ENCODE measurements at places on chromosomes 1 and 21.

- no peak for DNase-seq
These were observed 33.5 kb downstream of the CTBS start for GRCh38 chr1:84540759-84541158.

- DNase-seq, result no peak
These were observed 69.4 kb upstream of the USP25 start for GRCh38 chr21:15660423-15660804.

DNA sequence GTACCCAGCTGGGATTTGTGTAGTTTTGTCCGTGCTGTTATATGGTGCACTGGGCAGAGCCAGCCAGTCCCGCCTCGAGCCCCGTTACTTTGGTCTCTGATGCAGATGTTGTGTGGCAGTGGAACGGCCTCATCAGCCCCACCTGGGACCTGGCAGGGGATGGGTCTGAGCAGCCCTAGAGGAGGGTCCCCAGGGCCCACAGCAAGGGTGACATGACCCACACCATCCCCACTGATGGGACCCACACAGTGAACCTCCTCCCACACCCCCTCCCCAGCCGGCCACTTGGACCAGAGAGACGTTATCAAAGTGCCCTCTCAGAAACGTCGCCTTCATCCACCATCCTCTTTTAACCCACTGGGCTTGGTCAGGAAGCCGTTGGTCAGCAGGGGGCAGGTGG, 42.0 kb upstream of the PCBP3 start:
- no peak for DNase-seq

GRCh38 chr1:61120998-61121397, 38.6 kb downstream of the NFIA start:
- no peak for DNase-seq

GRCh38 chr1:210367566-210367965, 38.9 kb downstream of the HHAT start:
- DNase-seq, result no peak

GRCh38 chr1:233443040-233443760, 115.7 kb downstream of the MAP3K21 start:
- DNase-seq, result no peak

DNA sequence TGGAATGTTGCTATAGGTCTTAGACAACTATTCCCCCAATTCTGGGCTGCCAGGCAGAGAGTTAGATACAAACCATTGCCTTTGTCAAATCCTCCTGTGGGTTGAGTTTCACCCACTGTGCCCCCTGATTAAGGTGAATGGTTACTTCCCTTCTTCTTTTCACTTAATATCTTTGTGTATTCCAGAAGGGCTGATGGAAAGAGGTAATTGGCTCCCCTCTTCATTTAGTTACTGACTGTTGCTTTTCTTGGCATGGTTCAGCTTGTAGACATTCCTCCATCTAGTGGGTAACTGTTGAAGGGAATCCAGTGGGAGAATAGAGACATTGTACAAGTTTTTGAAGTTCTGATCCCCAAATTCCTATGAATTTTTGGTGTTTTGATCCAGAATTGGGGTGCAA, 43.8 kb upstream of the MACF1 start:
- DNase-seq, result no peak

GRCh38 chr1:158043232-158043631, 49.8 kb downstream of the KIRREL1 start:
- DNase-seq, result peak; percentile 70

- no peak for DNase-seq
These were observed 1238.4 kb upstream of the NCAM2 start for GRCh38 chr21:19759836-19760235.

DNA sequence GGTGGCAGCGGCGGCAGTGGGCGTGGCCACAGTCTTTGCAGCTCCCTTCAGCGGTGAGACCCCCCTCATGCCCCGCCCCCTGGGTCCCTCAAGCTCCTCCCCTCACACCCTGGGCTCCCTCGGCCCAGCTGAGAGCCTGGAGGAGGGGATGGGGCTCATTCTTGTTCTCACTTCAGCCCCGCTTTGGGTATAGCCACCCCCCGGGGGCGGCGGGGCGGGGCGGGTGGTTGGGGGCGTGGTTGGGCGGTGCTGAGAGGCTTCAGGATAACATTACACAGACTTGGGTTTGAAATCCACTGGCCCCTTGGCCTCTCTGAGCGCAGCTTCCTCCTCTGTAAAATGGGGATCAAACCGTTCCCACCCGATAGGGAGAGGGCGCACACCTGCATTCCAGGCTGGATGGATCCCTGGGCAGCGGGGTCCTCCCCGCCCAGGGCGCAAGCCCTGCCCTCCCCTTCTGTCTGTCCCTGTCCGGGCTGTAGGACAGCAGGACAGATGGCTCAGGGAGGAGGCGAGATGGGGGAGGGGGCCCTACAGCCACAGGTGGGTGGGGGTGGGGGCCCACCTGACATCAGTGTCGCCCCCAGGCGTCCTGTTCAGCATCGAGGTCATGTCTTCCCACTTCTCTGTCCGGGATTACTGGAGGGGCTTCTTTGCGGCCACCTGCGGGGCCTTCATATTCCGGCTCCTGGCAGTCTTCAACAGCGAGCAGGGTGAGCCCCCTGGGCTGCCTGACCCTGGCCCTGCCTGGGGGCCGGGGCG, 5.1 kb downstream of the CLCNKA start:
- DNase-seq, result peak; percentile 92

DNA sequence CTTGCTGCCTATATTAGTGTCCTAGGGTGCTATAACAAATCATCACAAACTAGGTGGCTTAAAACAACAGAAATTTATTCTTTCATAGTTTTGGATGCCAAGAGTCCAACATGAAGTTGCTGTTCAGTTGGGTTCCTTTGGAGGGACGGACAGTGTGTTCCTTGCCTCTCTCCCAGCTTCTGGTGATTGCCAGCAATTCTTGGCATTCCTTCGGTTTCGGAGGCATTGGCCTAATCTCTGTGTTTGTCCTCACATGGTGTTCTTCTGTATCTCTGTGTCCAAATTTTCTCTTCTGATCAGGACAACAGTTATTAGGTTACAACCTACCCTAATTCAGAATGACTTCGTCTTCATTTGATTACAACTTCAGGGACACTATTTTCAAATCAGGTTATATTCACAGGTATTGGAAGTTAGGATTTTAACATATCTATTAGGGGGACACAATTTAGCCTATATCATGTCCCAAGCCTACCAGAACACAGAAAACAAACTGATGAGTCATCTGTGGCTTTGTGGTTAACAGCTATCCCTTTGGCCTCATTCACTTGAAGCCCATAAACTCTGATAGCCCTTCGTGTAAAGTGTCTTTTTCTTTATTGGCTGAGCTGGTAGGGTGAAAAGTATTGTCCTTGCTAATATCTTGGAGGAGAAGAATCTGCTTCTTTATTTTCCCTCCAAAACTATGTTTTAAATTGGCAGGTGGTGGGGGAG, 83.2 kb upstream of the PAPPA2 start:
- DNase-seq, result no peak

- DNase-seq, result no peak
These were observed 40.7 kb downstream of the NME7 start for GRCh38 chr1:169326956-169327268.

DNA sequence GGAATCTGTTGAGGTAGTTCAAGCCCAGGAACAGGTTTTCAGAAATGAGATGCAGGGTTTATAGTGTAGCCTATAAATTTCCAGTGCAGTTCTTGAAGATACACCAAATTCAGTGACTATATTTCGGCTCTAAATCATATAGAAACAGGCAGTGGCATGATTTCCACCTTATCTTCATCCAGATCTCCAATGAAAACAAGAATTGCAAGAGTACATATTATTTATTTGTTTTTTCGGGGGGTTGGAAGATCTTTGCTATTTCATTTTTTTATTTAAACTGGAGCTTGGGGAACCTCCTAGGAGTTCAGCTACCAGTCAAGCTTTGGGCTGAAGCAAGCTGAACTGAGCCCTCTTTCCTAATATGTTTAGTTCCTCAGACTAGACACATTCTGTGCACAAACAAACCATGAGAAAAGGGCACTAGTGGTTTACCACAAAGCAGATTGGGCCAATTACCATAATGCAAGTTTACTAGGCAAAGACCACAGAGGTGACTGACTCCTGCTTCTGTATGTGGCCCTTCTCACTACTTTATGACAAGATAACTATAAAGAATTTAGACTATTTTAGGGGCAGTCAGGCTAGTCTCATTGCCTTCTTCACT, 68.5 kb downstream of the RGS2 start:
- no peak for DNase-seq

DNA sequence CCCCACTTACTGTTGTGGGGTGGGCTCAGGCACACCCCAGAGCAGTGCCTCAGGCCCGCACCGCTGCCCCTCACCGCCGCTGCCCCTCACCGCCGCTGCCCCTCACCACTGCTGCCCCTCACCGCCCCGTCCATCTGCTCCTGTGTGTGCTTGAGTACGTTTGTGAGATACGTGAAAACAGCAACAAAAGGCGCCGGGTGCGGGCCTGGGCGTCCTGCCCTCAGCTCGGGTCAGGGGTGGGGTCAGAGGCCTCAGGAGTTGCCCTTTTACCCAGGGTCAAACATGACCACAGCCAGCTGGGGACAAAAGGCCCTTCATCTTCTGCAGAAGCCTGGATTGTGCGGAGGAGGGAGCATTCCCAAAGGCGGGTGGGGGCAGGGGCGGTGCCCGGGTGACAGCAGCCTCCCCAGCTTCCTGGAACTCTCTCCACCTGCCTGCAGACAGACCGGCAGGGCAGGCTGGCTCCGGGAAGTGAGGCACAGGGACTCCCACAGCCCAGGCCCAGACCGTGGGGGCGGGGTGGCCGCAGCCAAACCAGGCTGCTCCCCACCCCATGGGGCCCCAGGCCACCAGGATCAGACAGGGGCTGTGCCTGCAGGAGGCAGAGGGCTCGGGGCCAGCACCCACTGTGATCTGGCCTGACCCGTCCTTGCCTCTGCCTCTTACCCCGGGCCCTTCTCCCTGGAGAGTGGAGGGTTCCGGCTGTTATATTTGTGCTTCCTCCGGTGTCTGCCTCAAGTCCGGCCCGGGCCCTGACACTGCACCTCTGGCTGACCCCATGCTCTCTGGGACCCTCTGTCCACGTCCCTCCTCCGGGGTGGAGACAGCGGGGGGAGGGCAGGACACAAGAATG, 2.3 kb upstream of the VWA1 start:
- peak; percentile 93 for DNase-seq

- no peak for DNase-seq
These were observed 460.0 kb upstream of the RGS18 start for GRCh38 chr1:191698246-191698645.

GRCh38 chr1:212688341-212689047, 11.1 kb downstream of the BATF3 start:
- no peak for DNase-seq

GRCh38 chr1:163307479-163308171, 14.1 kb upstream of the NUF2 start:
- no peak for DNase-seq

GRCh38 chr1:20496241-20496661, 10.2 kb upstream of the CAMK2N1 start:
- DNase-seq, result no peak

GRCh38 chr1:69976896-69977295, 228.5 kb downstream of the LRRC40 start:
- no peak for DNase-seq

DNA sequence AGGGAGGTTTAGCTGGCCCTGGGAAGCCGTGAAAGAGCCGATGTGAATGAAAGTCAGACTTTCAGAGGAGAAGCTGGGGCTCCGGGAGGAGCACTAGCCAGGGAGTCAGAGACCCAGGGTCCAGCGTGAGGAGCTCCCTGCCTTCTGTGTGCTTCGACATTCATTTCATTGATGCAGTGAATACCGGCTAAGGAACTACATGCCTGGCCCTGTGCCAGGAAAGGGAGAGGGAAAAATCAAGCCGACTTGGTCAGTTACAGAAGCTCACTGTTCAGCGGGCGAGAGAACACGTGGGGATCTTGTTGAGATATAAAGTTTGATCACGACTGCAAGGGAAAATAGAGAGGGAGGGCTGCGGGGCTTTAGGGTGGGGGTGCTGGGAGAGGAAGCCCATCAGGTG, 76.7 kb upstream of the RUNX3 start:
- DNase-seq, result no peak

DNA sequence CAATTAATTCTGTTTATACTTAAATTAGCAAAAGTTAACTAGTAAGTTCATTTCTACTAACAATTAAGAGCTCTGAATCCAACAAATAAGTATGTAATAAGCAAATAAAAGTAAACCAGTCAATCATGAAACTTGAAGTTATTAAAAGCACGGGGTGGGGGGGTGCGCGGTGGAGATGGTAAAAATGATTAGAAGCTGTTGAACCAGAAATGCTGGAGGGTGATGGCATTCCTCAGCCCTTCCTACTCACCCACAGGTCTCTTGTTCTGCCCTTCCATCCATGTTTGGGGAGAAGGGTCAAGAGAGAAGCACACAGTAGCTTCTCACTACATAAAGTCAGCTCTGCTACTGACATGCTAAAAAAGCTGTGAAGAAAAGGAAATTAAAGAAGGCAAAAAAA, 63.5 kb downstream of the AKT3 start:
- peak; percentile 24 for DNase-seq

DNA sequence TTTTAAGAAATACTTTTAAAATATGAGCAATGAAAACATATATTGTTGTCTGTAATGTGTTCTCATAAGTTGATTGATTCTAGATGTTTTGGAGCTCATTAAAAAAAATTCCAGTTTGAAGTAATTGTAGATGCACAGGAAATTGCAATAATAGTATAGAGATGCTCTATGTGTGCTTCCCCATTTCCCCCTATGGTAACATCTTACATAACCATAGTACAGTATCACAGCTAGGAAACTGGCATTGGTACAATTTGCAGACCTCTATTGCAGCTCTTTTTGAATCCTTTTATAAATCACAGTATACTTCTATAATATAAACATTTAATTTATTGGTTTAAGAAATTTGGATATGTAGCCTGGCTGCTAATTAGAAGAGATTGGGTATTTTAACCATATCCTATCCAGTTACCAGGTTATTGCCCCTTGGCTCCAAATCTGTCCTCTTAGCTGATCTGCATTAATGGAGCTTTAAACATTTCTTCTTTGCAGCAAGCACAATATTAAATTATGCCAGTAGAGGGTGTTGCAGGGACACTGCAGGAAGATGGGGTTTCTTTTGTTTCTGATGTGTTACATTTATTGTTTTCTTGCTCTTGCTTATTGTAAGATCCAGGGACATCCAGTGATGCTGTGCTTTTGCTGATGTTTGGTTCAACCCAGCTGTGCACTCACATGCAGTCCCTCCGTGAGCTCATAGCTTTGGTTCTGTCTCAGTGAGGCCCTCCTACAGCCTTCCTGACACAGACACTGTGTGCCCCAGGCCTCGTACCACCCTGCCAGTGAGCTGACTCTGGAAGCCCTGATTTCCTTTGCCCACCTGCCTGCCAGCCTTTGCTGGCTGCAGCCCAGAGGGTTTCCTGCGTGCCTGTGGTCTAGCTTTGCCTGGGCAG, 103.3 kb downstream of the RABGAP1L start:
- DNase-seq, result no peak

- no peak for DNase-seq
These were observed 295.0 kb upstream of the NCAM2 start for GRCh38 chr21:20703112-20703767.

GRCh38 chr1:155177192-155177917, 3.7 kb downstream of the TRIM46 start:
- peak; percentile 71 for DNase-seq

GRCh38 chr1:10338047-10338446, 60.8 kb upstream of the PGD start:
- DNase-seq, result peak; percentile 49
